BJ (cell line): ENCODE measurements at places on chromosomes 1 and 21.
A peak's percentile ranks its signal among the peaks of the same experiment; 100 is the strongest.

DNA sequence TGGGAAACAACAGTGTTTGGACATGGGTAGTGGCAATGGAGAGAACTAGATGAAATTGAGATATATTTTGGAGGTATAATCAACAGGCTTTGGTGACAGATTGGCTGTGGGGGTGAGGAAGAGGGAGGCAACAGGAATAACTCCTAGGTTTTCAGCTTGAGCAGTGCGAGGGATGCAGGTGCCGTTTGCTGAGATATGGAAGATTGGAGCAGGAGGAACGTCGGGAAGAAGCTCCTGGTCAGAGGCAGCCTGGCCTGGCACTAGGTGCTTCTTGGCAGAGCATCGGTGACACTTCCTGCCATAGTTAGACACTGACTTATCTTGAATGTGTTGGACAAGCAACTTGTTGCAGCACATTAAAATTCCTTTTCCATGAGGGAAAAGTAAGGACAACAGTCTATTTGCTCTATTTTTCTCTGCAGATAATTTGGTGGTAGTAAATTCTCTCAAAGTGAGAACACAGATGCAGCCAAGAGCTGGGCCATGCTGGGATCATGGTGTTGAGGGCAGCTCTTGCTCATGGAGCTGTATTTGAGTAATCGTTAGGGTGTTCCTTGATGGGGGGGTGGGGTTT is 21.5 kb upstream of the MYSM1 start:
- DNase-seq = no peak

DNA sequence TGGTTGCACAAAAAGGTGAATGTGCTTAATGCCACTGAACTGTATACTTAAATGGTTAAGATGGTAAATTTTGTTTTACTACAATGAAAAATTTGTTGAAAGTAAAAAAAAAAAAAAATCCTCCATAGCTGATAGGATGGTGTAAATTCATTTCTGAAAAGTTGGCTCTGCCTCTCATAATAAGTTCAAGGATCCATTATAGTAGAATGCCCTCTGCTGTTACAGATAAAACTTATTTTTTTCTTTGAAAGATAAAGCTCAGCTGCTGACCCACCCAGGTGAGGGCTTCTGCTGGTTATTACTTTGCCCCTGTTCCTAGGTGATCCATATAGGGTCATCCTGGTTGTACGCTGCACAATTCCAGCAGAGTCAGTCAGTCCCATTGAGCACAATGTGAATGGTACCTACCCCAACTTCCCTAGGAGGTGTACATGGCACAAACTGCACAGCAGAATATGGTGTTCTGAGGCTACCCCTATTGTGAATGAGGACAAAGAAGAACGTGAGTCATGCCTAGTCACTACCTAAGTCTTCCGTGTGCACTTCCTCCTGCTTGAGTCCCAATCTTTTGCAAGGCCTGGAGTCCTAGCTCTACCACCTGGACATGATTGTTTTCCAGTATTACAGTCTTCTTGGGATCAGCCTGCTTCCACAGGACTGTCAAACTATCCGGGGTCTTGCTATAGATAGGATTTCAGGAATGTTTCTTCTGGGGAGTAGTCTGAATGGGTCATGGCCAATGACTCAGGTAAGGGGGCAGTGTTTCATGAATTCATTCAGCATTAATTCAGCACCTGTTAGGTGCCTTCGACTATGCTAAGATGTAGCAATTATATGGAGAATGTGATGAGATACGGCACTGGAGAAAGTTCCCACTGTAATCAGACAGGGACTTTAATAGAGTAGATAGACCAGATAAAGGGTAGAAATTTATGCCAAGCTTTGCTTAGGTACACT is 20.8 kb upstream of the CD5L start:
- no peak for DNase-seq

DNA sequence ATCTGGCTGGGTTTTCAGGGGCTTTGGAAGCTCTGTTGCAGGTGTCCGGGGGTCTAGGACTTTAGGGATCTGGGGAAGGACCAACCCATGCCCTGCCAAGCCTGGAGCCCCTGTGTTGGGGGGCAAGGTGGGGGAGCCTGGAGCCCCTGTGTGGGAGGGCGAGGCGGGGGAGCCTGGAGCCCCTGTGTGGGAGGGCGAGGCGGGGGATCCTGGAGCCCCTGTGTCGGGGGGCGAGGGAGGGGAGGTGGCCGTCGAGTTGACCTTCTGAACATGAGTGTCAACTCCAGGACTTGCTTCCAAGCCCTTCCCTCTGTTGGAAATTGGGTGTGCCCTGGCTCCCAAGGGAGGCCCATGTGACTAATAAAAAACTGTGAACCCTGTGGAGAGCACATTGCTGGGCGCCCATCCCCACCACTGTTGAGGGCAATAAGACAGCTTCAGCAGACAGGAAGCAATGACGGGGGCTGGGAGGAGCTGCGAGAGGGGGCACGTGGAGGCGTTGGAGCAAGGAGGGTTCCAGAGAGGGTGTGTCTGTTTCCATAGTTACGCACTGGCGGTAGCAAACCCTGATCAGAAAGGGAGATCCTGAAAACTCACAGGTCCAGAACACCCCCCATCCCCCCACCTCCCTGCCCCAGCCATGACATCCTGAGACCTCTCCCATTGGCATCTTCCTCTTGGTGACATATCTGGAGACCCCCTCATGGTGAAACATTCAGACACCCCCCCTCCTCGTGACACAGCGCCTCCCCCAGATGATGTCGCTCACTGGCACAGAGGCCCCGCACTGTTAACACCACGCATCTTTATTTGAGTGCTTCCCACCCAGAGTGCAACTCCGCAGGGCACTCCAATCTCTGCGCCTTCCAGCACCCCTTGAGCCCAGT is 8.4 kb downstream of the MYBPH start:
- DNase-seq = no peak

DNA sequence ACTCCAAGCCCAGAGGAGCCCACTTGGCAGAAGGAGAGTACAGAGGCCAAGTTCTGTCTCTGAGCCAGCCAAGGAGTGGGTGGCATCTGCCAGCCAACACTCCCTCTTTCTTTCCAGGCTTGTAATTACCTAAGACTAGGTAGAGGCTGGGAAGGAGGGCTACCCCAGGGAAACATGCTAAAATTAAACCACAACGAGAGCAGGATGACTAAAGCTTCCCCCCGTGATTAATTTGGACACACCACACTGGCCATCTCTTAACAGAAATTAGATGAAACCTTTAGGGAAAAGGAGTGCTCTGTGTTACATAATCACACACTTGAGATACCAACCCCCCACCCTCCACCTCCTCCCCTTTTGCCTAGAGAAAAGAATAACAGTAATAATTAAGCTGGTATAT is 102.1 kb upstream of the ZC3H12A start:
- DNase-seq = no peak

DNA sequence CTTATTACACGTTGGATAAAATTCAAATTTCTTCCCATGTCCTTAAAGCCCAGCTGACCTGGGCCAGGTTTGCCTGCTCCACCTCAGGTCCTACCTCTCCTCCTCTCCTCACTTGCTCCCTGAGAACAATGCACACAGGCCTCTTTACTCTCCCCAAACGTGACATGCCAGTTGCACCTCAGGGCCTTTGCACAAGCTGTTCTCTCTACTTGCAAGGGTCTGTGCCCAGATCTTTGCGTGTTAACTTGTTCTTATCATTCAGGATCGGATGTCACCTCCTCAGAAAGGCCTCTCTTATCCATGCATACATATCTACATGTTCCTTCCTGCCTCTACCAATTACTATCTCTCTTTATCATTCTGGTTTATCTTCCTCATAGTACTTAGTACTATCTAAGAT is 14.7 kb upstream of the LEFTY1 start:
- DNase-seq = no peak

- DNase-seq = no peak
Measured at GRCh38 chr1:159746666-159747065, 32.3 kb upstream of the CRP start.

- DNase-seq = no peak
Measured at GRCh38 chr1:30744060-30744756, 13.4 kb downstream of the LAPTM5 start.

DNA sequence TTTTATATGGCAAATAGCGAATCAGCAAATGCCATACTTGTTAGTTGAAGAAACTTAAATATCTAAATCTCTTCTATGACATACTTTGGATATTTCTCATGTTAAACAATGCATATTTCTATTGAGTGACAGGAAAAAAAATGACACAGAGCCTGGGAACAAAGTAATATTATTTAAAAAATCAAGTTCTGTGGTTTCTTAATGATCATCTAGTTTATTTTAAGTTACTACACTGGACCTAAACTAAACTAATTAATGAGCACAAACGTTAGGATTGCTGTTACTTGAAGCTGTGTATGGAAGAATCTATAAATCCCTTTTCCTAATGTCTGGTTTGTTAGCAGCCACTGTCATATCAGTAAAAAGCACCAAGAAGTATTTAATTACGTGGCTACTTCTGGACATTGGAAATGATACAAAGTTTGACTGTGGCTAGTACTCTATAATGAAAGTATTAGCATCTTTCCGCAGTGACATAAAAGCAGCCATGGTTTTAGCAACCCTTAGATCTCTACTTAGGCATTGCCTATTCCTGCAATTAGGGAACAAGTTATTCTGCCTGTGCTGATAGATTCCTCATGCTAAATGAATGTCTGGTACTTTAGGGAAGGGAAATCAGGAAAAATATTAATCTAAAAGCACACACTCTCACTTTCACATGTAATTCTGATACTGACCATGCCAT is 981.7 kb upstream of the B3GALT2 start:
- no peak for DNase-seq

DNA sequence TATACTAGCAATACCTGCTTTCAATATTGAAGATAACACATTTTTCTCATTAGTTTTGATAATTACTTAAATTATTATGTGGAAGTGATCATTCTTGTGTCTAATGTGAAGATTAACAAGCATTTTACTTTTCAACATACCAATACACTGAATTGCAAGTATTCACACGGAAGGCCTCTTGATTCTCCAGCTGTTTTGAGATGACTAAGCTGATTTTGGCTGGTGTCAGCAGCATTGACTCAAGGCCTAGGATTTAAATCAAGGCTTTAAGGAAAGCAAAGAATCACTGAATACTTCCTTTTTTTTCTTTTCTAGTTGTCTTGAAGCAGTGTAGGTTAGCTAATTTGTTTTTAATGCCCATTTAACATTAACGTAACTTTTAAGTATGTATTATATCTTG is 373.7 kb downstream of the SRGAP2C start:
- peak; percentile 61 for DNase-seq

GRCh38 chr1:52054496-52055065 is 410 bp downstream of the TXNDC12 start:
- no peak for DNase-seq

GRCh38 chr1:15946571-15947381 is 29.1 kb downstream of the ZBTB17 start:
- DNase-seq = no peak

- no peak for DNase-seq
Measured at GRCh38 chr1:1419363-1419812, 1.7 kb downstream of the ANKRD65 start.

- DNase-seq = no peak
Measured at GRCh38 chr1:50936321-50936720, 23.7 kb downstream of the FAF1 start.

- DNase-seq = no peak
Measured at GRCh38 chr1:155809088-155809487, 47.9 kb downstream of the GON4L start.

GRCh38 chr1:17683598-17683997 is 71.5 kb upstream of the ACTL8 start:
- no peak for DNase-seq

DNA sequence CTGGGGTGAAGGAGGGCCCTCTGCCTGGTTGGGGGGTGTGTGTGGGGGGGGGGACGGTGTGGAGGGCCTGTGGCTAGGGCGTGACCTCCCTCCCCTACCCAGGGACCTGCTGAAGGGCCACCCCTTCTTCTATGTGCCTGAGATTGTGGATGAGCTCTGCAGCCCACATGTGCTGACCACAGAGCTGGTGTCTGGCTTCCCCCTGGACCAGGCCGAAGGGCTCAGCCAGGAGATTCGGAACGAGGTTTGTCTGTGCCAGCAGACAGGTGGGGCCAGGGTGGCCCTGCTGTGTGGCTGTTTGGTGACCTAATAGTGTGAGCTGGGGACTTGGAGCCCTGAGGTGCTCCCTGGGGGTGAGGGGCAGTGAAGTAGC is 43.9 kb downstream of the COQ8A start:
- no peak for DNase-seq

- DNase-seq = no peak
Measured at GRCh38 chr1:24235921-24236788, 49.1 kb upstream of the IFNLR1 start.

DNA sequence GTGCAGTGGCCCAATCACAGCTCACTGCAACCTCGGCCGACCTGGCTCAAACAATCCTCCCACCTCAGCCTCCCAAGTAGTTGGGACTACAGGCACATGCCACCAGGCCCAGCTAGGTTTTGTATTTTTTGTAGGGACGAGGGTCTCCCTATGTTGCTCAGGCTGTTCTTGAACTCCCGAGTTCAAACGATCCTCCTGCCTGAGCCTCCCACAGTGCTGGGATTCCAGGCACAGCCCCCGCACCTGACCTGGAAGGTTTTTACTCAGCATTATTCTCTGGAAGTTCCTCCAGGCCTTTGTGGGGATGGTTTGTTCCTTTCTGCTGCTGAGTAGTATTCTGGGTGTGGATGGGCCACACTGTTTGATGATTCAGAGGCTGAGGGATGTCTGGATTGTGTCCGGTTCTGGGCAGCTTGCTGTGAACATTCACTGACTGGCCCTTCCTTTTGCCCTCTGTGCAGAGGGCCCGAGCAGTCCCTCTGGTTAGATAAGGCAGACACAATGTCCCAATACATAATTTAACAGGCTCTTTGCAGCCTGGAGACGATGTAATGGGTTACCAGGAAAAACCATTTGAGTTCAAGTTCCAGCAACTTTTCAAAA is 6.0 kb upstream of the TRAPPC10 start:
- DNase-seq = peak; percentile 80

DNA sequence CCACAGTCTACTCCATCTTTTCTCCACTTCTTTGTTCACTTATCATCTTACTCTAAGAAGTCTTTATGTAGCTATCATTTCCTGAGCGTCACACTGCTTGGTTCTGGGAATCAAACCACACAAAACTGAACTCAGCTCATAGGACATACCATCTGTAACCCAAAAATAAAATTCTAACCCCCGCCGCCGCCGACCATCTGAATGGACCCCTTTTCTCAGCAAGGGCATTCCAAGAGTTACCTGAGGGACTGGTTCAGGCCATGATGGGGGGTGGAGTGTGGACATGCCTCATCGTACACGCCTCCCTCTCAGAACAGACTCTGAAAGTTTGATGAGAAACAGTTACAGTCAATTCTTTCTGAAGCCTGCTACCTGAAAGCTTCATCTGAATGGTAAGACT is 12.6 kb upstream of the CHI3L2 start:
- DNase-seq = no peak

GRCh38 chr1:84347932-84348555 is 46.5 kb downstream of the SAMD13 start:
- no peak for DNase-seq

- no peak for DNase-seq
Measured at GRCh38 chr1:207812778-207813511, 61.1 kb downstream of the CD46 start.
